ENCODE measurements at places on chromosomes 7 and 10.

DNA sequence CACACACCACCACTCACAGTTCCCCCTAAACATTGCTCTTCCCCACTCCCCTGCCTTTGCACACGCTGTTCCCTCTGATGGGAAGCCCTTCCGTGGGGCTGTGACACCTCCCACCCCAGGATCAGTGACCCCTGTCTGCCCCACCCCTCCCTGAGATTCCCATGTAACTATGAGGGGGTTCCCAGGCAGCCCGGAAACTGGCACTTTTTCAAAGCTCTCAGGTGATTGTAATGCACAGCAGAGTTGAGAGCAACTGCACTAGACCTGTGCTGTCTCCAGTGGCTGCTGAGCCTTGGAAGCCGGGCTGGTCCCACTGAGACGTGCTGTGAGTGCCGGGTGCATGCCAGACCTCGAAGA lies 29.8 kb downstream of the GPRIN2 start:
- DNase-seq, result no peak

- DNase-seq, result no peak
Observed at GRCh38 chr7:3527496-3528124, 226.6 kb downstream of the SDK1 start.

GRCh38 chr7:158863611-158864506 lies 7.5 kb downstream of the DYNC2I1 start:
- DNase-seq, result no peak

GRCh38 chr10:133302230-133302629 lies 6.4 kb downstream of the TUBGCP2 start:
- no peak for DNase-seq

GRCh38 chr10:86698207-86698940 lies 30.1 kb downstream of the LDB3 start:
- DNase-seq, result no peak

DNA sequence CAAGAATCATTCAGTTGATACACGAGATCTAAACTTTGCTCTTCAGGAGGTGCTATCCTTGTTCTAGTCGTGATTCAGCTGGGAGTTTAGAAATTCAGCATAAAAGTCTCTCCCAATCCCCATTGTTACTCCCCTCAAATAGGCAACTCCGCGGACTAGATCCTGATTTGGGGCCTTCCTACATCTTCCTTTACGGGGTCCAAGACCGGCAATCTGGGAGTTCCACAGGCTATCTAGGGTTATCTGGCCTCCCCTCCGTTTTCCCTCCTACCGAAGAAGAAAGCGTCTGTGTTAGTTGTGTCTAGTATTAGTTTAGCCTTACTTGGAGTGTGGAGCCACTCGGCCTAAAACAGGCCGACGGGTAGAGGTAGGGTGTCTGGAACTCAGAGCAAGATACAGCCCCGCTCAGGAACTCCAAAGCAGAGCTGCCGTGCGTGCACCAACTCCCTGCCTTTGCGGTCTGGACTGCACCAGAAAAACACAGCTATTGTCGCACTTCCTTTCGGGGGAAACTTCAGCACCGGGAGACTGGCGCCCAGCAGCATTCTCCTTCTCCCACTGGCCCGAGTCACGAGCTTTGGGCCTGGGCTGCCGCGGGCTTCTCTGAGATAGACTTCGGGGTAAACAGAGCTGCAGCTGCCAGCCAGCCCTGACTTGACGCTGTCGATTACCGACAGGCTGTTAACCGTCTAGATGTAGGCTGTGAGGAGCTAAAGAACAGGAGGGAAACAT lies 1.5 kb upstream of the DLX5 start:
- DNase-seq, result no peak

All from activated T-cell treated with anti-CD3 and anti-CD28 coated beads for 4 hours (primary cell).